ENCODE measurements at places on chromosomes 1 and 21.

DNA sequence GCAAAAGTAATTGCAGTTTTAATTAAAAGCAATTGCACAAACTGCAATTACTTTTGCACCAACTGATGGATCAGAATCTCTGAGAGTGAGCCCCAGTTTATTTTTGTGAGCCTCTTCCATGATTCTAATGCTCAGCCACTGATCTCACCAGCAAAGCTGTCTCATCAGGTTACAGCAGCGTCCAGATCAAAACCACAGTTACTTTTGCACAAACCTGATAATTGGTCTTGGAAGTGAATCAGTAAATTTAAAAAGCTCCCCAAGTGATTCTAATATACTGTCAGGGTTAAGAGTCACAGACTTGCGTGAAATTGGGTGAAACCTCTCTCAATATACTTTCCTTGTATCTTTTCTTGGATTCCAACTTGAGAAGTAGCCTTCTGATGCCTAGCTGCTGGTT is 13.5 kb upstream of the CR2 start:
- no peak for DNase-seq

- DNase-seq = no peak
Observed at GRCh38 chr1:165856606-165857005, 29.2 kb downstream of the UCK2 start.

GRCh38 chr1:84259376-84259775 is 42.1 kb upstream of the SAMD13 start:
- no peak for DNase-seq

DNA sequence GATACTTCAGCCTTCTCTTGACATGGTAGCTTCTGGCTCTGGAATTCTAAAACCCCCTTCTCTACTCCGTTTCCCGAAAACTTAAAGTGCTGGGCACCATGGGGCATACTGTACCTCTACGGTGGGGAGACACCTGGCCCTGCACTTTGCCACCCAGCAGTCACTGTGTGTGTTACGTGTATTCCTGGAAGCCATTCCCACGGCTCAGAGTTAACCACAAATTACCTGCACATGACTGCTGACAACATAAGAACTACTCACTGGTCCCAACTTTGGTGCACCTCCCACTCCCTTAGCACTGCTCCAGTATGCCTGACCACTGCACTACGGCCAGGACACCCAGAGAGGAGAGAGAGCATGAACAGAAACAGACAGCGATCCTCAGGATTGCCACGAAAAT is 29.4 kb upstream of the TMPRSS2 start:
- no peak for DNase-seq

DNA sequence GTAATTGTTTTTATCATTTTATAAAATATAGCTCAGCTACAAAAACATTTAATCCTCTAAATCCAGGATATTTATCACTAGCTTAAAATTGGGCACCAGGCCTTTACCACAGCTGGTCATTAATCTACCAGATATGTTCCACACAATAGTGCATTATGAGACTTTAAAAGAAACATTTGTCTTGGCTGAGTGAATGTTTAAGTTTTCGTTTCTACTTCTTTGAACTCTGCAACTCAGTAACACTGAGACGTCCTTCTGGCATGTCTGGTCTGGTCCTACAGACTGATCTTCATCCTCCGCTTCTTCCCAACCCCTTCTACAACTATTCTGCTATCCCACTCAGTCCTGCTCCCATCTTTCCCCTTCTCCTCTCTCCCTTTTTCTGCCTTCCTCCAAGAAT is 296.2 kb downstream of the NEGR1 start:
- no peak for DNase-seq

- no peak for DNase-seq
Observed at GRCh38 chr1:42740851-42741580, 980 bp upstream of the CLDN19 start.

GRCh38 chr1:113040718-113041412 is 32.1 kb upstream of the LRIG2 start:
- DNase-seq = no peak

- no peak for DNase-seq
Observed at GRCh38 chr1:225754940-225755641, 22.5 kb upstream of the SRP9 start.

GRCh38 chr1:71796006-71796405 is 486.3 kb downstream of the NEGR1 start:
- DNase-seq = no peak

- no peak for DNase-seq
Observed at GRCh38 chr1:221753828-221754188, 11.9 kb upstream of the DUSP10 start.

DNA sequence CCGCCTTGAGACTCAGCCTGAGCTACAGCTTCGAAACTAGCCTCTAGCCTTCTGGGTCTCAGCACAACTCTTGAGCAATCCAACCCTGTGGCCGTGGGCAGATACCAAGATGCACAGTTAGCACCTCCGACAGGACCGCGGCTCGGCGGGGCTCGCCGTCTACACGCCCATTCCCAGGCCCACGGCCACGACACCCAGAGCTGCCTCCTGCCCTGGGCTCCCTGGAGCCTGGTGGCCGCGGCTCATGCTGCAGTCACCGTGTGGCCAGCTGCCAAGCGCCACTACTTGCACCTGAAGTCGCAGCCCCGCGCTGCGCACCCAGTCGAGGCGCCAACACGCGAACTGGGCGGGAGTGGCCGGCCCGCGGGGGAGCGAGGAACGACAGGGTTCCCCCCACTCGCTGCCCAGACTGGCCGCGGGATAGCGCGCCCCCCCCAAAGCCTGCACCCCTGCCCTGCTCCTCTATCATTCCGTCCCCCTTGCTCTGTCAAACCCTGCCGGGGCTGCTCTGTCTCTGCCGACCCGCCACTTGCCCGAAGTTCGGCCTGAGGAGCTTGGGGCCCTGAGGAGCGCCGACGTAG is 729 bp upstream of the CDCA8 start:
- peak; percentile 3 for DNase-seq

DNA sequence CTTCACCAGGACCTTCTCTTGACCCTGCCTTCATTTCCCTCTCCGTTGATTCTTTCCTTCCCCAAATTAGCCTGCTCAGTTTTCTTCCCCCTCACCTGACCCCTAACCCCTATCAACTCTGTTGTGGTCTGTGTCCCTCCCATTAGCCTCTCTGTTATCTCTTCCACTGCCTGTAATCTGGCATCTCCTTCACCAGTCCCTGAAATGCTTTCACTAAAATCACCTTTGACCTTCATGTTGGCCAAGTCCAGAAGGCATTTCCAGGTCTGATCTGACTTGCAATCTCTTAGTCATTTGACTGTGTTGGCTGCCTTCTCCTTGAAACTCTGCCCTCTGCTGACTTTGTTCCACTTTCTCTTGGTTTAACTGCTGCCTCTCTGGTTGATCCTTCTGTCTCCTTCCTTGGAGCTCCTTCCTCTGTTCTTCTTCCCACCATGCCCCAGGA is 28.2 kb downstream of the ATP8B2 start:
- no peak for DNase-seq

DNA sequence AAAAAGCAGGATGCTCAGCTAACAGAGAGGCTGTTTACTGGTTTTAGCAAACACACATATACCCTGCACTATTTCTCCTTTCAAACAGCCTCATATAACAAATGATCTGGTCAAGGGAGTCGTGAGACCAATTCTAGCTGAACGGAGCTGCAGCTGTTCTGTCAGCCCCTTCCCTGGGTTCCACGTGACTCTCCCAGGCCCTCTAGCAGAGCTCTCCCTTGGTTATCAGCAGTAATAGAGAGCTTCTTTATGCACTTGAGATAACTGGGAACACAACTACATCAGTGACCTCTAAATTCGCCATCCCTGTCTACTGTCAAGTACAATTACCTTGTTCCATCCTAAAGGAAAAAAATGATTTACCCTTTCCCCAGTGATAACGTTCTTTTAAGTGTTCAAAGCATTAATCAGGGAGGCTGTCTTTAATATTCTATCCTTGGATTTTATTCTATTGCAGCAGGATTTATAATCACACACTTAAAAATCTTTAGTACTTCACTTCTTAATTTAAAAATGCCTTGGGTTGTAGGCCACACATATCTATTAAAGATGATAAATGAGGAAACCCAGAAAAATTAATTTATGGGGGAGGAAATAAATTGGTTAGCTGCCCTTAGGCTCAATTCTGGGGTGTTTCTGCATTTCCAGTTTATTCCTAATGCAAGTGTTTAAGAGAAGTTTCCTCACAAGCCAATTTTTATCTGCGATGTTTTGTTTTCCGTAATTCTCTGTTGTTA is 28.2 kb downstream of the PTGER3 start:
- DNase-seq = no peak

- no peak for DNase-seq
Observed at GRCh38 chr1:10513199-10513598, 38.4 kb downstream of the PEX14 start.

DNA sequence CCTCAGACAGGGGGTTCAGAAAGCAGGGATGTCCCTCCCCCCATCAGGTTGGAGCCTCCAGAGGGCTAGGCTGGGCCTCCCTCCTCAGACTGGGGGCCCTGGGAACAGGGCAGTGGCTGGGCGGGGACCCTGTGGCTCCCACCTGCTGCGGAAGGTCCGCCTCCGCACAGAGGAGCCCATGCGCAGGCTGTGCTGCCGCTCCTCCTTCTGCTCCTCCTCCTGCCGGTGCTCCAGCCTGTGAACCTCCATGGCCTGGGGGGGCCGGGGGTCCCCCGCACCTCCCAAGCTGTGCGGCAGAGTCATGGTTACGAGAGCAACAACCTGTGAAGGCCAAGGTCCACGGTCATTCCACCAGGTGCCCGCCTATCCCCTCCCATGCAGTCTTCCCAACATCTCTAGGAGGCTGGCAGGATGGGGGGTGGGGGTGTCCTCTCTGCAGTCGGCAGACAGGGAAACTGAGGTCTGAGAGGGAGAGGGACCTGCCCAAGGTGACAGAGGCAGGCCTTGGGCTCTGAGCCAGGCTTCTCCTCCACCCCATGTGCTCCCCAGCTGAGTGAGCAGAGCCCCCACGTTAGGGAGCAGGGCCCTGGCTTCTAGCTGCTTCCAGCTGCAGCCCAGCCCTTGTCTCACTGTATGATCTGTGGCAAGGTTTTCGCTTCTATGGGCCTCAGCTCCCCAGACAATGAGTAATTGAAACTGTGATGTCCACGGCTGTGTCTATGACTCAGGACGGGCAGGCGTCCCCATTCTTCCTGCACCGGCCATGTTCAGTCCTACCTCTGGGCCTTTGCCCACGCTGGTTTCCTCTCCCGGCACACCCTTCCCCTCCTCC is 3.4 kb downstream of the MYOM3 start:
- no peak for DNase-seq

GRCh38 chr1:5845376-5845775 is 146.8 kb downstream of the NPHP4 start:
- DNase-seq = no peak

DNA sequence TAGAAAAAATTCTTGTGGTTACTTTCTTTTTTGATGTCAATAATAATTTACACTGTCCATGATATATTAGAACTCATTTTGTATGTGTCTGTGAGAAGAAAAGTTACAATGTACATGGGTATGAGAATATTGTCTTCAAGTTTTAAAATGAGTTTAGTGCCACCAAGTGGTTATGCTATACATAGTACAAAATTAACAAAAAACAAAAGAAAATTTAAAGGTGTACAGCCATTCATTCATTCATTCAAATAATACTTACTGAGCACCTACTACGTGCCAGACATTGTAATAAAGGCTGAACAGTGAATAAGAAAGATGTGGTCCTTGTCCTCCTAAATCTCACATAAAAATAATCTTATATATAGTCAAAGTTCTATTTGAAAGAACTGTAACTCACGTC is 27.7 kb downstream of the UCHL5 start:
- DNase-seq = no peak

DNA sequence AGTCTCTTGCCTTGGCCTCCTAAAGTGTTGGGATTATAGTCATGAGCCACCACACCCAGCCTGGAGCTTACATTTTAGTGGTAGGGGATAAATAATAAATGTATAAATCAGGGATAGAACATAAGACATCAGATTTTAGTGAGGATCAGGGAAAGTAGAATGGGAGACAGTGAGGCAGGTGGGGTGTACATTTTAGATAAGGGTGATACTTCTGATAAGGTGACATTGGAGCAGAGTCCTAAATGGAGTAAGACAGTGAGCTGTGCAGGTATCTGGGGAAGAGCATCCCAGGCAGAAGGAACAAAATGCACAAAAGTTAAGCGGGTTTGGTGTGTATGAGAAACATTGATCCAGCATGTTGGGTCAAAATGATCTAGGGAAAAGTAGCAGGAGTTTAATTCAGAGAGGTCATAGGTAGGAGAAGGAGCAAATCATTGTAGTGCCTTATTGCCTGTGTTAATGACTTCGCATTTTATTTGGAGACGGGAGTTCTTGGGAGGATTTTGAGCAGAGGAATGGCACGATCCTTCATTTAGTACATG is 11.1 kb downstream of the EPB41 start:
- DNase-seq = no peak
